ENCODE measurements at places on chromosomes 5 and 9.

GRCh38 chr9:136383436-136383835, 10.0 kb upstream of the CARD9 start:
- DNase-seq = no peak

DNA sequence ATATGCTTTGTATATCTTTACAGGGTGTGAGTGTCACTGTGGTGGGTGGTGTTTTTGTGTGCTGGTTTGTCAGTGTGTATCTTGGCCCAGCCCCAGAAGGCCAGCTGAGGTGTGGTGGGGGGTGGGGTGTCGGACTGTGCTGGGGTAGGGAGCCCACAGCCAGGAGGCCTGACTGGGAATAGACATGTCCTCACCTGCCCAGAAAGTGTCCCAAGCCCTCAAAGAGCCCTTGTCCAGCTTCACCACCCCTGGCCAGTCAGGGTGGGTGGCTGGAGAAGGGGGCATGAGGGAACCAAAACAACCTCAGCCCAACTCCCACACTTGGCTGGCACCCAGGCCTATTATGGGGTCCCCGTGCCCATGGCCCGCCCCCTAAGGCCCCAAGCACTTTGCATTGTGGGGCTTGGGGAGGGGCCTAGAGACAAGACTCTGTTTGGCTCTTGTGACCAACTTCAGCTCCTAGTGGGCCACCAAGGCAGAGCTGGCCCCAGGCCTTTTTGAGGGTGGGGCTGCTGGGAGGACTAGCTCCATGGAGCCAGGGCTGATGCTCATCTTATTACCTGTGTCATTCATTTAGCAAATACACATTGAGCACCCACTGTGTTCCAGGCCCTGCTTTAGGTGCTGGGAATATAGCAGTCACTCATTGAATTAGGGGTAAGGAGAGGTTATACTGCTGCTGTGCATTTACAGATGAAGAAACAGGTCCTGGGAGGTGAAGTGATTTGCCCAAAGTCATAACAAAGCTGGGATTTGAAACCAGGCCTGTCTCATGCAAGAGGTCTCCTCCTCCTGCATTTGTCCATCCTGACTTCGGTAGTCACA, 56.2 kb upstream of the PSD2 start:
- no peak for DNase-seq

- no peak for DNase-seq
These were observed 171.2 kb downstream of the CCDC171 start for GRCh38 chr9:15724016-15724415.

DNA sequence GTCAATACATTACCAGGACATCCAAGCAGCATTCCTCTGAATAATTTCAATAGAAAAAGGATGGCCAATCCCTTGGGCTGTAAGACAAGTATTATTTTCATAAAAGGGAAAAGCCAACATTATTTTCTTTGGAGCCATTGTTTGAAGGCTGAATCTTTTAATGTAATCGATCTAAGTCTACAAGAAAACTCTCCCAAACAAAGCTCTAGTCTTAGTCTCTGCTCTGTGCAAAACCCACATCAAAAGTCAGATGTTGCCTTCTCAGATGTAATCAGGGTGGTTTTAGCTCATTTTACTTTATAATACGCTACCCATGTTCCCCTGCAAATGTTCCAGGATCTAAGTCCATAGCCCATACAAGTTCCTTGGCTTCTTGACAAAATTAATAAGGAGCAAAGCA, 325.6 kb downstream of the TRPM3 start:
- DNase-seq = no peak

Data from upper lobe of right lung (tissue), 1 donor.